ENCODE measurements at places on chromosomes 2 and 18. TPM values are rescaled to one million over a fixed set of nuclear protein-coding genes. Genes with fewer than 3 reads are reported as not detected.

- DNase-seq = no peak
Measured at GRCh38 chr2:207185372-207185771, 19.6 kb upstream of the KLF7 start.

DNA sequence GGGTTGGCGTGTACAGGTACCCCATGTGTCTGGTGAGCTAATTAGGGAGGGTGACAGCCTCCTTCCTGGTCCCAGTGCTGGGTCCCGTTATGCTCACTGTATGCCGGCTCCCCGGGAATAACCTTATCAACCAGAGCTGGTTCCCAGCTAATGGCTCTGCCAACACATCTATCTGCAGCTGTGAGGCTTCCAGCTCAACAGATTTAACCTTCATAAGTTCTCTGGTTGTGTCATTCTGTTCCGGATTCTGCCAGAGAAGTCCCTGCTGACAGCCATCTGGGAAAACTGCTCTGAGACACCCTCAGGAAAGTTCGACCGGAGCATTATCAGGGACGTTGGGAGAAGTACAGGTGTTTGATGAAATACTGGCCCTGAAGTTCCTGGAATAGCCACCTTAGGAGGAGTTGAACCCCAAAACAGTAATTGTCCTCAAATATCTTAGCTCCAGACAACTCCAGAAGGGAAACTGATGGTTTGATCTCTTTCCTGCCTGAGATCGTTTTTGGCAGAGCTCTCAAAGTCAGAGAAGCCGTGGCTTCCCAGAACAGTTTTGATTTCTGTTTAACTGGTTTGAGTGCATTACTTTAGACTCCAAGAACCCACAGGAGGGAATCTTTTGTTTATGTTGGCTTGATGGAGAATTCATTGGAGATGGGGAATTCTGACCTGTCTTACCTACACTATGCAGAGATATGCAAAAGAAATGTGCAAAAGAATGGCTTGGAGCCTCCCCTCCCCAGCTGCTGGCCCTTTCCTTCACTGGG lies 39.4 kb upstream of the TXNDC2 start:
- DNase-seq = no peak

DNA sequence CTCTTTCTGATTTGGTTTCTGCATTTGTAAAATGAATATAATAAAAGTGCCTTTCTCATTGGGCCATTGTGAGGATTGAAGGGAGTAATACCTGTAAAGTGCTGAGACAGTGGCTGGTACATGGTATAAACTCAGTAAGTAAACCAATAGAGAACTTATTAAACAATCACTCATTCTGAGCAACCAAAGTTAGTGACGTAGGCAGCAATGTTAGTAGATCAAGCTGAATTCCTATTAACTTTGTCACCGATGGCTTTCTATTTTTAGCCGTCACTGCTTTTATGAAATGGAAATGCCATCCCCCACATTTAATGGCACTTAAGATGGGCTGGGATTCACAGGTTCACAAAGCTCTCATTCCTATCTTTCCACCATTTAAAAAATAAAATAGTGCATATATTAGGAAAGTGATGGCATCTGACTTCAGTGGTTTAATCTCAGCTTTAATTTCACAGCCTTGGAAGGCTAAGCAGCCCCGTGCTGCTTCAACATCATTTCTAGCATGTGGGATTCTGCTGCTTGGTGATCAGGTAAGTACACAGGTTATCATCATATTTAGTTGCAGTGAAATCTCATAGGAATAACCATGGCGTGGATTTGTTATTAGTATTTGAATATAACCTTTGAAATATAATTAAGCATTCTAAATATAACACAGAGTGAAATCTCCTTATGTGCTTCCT lies 17.6 kb upstream of the PPP4R1 start:
- DNase-seq = peak; percentile 88

Gene UGT1A4
- not detected for total RNA-seq

Gene ALLC
- not detected for total RNA-seq

Data from fibroblast of villous mesenchyme (primary cell).